Transverse colon (tissue), 4 donors: ENCODE measurements at places on chromosomes 4 and X. TPM values are rescaled to one million over a fixed set of nuclear protein-coding genes. Genes with fewer than 3 reads are reported as not detected.

DNA sequence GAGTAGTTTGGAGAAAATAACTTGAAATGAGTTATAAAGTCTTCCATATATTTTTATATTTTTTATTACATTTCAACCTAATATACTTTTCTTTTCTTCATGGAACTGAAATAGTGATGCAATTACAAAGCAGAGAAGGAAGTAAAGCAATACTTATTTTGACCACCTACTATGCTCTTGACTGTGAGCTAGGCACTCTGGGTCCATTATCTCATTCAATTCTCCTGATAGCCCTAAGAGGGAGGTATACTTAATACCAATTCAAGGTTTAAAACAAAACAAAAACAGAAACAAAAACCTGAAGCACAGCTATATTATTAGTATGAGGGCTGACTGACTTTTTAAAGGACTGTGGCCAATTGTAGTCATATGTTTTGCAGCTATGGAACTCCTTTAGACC is 193.5 kb downstream of the MAD2L1 start:
- DNase-seq = no peak

The SFRP2 gene
- total RNA-seq = 61.7 TPM

The LDB2 gene
- total RNA-seq = 46.6 TPM

The SASH3 gene
- total RNA-seq = 1.6 TPM

- no peak for DNase-seq
These were observed 3.0 kb downstream of the SASH3 start for GRCh38 chrX:129782706-129783105.

- DNase-seq = no peak
These were observed 123.2 kb upstream of the SCML1 start for GRCh38 chrX:17613979-17614588.

DNA sequence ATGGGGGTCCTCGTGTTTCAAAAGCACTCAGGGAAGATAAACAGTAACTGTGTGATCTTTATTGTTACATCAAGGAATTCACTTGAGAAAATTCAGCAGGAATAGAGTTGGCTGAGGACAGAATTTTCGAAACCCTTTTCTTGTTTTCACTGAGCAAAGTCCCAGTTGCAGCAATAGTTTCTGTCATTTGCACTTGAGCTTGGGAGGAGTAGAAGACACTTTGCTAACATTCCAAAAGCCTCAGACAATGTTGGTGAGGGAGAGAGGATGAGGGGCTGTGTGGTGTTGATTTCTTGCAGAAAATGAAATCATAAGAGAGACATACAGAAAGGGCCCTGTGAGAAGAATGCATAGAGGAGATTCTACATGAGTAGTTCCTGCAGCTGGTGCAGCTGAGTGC is 151.9 kb upstream of the DIPK2B start:
- DNase-seq = no peak

The HERC5 gene
- total RNA-seq = not detected

- DNase-seq = no peak
These were observed 230.0 kb downstream of the CCSER1 start for GRCh38 chr4:90357117-90357710.

DNA sequence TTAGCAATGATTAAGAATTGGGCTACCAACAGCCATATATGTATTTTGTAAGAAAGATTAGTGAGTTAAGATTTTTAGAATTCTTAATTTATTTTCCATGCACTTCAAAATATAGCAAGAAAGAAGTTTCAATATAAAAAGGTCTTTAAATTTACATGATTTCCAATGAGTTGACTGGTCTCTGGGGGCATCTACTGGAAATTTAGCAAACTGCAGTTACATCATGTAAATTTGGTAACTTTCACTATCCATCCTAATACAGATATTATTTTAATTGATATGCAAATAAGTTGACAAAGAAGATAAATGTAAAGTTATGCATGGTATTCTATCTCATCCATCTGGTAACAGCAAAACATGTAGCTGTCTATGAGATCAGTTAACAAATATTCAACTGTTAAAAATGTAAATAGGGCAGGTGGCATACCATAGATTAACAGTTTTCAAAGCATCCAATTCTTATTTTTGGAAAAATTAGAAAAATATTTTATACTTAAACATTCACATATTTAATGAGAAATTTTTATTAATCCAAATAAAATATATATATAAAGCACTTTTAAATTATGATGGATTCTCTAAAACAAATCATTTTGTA is 29.1 kb downstream of the TTC29 start:
- no peak for DNase-seq

The SPP1 gene
- 16.7 TPM for total RNA-seq

- DNase-seq = no peak
These were observed 24.9 kb upstream of the GPC4 start for GRCh38 chrX:133440081-133440796.

The XAGE1A gene
- total RNA-seq = not detected

DNA sequence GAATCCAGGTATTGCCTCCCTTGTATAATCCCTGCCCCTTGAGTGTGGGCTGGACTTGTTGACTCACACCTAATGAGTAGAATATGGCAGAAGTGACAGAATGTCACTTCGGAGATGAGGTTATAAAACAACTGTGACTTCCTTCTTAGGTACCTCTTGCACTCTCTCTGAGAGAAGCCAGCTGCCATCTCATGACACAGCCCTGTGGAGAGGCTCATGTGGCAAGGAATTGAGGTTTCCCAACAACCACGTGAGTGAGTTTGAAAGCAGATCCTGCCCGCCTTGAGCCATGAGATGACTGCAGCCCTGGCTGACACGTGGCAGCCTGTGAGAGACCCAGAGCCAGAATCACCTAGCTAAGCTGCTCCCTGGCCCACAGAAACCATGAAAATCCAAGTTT is 13.5 kb downstream of the ASB11 start:
- peak; percentile 35 for DNase-seq

The HSFX3 gene
- not detected for total RNA-seq

GRCh38 chr4:182812916-182813315 is 104.3 kb downstream of the DCTD start:
- DNase-seq = no peak

The DUX4 gene
- total RNA-seq = not detected

DNA sequence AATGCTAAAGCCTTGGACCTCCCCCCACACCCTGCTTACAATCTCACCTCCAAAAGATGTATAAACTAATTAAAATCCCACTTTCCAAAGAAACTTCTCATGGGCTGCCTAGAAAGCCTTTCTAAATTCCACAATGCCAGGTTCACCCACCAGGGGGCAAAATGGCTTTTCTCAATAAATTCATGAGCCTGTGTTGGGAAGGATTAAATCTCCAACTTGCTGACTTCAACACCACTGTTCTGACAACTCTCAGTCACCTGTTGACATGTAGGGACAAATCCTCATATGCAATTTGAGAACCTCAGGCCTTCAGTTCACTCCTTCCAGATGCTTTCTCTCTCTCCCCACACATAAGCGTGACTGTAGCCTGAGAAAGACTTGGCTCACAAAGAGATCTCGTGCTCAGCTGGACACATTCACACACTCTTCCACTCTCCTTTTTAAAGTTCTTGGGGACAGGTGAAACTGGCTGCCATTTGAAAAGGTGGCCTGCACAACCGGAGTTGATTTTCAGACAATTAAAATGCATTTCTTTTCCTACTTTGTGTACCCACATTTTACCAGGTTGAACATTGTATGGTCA is 88.6 kb upstream of the PRPS2 start:
- no peak for DNase-seq

- no peak for DNase-seq
These were observed 177.1 kb downstream of the RBMX2 start for GRCh38 chrX:130578906-130579305.

DNA sequence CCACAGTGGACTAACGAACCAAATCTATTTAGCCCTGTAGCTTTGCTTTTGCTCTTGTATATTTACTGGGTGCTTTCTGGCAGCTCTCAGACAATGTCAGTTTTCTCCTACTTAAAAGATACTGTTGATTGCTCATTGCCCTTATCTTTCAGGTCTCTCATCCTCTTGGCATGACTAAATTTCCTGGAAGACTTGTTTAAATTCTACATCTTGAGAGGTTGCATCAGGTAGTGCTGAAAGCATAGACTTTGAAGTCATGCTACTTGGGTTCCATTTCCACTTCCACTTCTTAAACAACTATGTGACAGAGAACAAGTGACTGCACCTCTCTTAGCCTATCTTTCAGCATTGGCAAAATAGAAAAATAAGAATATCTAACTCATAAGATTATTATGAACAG is 8.4 kb downstream of the TDO2 start:
- no peak for DNase-seq

The ATRX gene
- total RNA-seq = 62.8 TPM

DNA sequence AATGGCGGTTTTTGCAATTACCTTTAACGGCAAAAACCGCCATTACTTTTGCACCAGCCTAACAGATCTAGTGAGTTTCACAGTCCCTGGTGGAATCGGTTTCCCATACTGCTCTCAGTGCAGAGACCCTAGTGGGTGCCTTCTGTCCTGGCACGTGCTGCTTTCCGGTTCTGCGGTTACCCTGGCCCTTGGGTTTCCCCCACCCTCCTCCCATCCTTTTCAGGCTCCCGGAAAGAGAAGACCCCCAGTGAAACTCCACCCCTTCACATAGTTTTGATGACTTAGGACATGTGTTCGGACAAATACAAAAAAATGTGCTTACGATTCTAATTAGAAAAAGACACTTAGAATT is 36.9 kb downstream of the NLGN3 start:
- DNase-seq = peak; percentile 34

DNA sequence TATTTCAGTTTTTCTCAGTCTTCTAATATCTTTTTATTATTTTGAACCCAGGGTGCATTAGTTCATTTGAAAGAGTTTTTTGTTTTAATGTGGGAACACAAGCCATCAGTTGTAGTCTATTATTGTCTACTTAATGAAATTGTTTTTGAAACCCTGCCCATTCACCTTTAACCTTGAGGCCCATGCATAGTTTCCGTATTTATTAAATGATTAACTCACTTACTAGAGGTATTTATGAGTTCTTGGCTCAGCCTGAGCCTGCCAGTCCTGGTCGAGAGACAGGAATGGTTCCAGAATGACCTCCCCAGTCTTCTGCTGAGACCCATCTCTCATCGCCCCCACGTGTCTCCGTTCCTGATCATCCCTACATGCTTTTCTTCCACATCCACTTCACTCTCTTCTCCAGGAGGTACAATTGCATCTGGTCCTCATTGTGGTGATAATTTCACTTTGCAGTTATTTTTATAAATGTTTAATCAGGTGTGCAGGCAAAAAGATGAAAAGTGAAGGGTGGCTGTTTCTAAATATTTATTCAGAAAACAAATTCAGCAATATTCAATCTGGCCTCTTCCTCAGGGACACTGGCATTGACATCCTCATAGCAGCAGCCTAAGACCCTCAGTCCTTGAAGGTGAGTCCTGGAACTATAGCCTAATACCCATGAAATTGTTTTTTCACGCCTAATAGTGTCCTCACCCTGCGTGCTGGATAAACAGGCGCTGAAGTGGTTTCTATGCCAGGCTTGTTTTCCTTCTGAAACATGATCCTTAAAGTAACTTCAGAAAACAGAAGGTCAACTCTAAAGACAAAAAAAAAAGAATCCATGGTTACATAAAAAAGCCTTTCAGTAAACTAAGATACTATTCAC is 112.8 kb downstream of the KDR start:
- DNase-seq = no peak

The RRH gene
- total RNA-seq = not detected

The SLC16A2 gene
- total RNA-seq = 1.9 TPM

- DNase-seq = no peak
These were observed 171.5 kb upstream of the VEGFC start for GRCh38 chr4:176964116-176964691.

DNA sequence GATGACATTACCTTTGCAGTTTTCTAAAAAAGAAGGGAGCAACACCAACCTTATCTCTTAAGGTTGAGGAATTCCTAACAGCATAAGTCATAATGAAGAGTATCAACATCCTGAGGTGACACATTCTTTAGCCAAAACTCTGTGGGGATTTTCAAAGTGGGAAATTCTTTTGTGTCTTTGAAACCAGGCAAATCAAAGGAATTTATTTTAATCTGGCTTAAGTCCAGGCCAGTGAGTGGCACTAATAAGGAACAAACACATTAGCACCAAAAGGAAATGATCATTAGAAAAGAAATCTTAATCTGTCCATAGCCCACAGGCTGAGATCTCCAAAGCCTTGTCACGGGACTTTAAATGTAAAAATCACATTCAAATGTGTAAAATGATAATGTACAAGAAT is 110.1 kb downstream of the LARP7 start:
- DNase-seq = no peak

DNA sequence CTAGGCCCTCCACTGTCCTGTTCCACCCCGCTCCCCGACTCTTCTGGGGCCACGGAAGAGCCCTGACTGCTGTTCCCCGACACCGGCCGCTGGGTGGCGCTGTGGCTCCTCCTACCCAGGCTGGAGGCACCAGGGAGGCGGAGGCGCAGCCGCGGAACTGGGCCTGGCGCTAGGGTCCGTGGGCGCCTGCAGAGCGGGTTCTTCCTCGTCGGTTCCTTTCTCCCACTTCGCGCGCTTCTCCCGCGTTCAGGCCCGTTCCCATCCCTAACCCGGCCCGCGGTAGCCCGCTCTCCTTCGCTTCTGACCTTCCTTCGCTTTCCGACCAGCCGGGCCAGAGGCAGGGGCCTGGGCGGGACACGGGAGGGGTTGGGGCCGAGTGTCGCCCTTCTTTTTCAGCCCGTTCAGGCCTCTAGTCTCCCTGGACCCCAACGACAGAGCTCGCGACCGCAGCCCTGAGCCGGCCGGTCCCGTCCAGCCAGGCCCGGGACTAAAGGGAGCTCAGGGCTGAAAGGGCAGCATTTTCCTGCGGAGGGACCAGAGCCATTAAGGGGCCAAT is 34.3 kb downstream of the NALF2 start:
- peak; percentile 77 for DNase-seq

The PNMA5 gene
- total RNA-seq = not detected

The GLRA3 gene
- not detected for total RNA-seq

DNA sequence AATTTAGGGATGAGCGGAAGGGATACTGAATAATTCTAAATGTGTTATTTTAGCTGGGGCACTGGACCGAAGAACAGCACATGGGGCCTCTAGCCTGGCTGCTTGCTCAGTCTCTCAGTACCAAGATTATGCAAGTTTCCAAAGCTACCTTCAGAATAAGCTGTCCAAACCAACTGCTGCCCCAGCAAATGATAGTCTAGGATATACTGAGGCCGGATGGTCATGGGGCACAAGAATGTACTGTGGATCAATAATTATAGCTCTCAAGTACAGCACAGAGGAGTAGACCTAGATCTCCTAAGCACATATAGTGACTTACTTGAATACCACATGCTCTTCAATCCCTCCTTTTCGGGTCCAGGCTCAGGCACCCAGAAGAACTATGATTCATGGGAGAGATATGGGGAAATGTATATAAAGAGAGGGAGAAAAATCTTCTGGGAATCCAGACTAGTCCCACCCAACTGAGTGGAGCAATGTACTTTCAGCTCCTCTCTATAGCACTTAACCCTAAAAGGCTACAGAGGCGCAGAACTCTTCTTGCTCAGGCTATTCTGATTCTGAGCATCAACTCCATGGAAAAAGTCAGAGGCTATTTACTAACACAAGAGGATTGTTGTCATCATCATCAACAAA is 160.3 kb upstream of the GPC4 start:
- no peak for DNase-seq

The TAPT1 gene
- total RNA-seq = 54.6 TPM
